Activated CD4-positive, alpha-beta T cell treated with anti-CD3 and anti-CD28 coated beads for 4 hours (primary cell): ENCODE measurements at places on chromosomes 6 and 20.

GRCh38 chr6:56435326-56435725, 187.9 kb upstream of the COL21A1 start:
- DNase-seq, result no peak

GRCh38 chr20:37303637-37304036, 14.2 kb downstream of the MANBAL start:
- no peak for DNase-seq

GRCh38 chr6:44920952-44921491, 407.1 kb upstream of the RUNX2 start:
- DNase-seq, result no peak

DNA sequence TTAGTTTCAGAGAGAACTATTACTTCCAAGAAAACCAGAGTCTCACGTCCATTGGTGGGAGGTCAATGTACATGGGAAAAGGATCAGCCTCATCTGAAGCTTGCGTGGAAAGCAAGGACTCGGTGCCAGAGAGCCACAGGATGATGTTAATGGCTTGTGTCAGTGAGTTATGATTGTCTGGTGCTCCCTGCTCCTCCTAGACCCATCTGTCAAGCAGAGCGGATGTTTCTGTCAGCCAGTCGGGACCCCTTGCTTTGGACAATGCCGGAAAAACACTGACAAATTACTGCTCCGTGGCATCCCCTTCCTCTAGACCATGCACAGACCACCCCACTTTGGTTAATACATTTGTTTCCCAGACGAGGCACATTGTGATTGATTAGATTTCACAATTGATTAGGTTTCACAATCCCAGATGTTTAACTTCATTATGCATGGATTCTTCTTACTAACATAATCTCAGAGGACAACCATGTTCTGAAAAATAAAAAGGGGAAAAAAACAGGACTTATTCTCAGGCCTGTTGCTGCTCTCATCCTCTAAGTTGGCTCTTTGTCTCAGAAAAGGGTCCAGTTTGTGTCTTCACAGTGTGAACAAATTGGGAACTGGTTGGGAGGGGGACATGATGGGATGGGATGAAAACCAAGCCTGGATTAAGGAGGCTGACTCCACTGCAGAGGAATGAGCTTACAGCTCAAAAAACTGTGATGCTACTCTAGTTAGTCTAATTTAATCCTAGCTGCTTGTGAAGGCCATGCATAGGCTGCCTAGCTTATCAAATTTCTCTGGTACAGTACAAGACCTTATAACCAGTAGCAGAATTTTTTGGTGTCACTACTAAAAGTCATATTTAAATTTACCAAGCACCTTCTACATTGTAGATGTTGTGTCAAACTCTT, 51.9 kb downstream of the UNC5CL start:
- no peak for DNase-seq

- no peak for DNase-seq
Measured at GRCh38 chr20:8635048-8635572, 433.8 kb upstream of the PLCB4 start.

DNA sequence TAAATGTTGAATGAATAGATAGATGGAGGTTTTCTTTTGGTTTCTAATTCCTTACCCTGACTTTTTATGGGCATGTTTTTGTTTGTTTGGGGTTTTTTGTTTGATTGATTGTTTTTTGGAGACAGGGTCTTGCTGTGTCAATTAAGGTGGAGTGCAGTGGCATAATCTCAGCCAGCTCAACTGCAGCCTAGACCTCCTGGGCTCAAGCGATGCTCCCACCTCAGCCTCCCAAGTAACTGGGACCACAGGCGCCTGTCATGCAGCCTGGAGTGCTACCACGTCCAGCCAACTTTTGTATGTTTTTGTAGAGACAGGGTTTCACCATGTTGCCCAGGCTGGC, 1.5 kb upstream of the NUDT3 start:
- no peak for DNase-seq

GRCh38 chr6:121800047-121800446, 364.6 kb downstream of the GJA1 start:
- no peak for DNase-seq

- DNase-seq, result no peak
Measured at GRCh38 chr20:63295422-63295821, 2.4 kb downstream of the COL20A1 start.

GRCh38 chr6:3363296-3364025, 93.4 kb downstream of the SLC22A23 start:
- DNase-seq, result no peak

- no peak for DNase-seq
Measured at GRCh38 chr20:39853636-39854035, 835.4 kb downstream of the MAFB start.

DNA sequence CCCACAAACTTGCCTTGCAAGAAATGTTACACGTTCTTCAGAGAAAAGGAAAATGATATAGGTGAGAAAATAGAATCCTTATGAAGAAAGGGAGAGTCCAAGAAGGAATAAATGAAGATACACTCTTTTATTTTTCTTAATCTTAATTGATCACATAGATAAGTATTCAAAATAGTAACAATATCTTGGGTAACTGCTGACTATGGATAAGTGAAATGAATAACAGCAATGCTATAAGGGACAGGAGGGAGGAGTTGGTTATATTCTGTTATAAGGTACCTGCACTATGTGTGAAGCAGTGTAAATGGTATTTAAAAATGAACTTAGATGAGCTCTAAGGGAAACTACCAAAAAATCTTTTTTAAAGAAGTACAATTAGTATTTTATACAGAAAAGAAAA, 38.3 kb downstream of the RANBP9 start:
- no peak for DNase-seq

- no peak for DNase-seq
Measured at GRCh38 chr6:150503041-150503440, 96.6 kb upstream of the PLEKHG1 start.

GRCh38 chr20:34282041-34282440, 21.1 kb downstream of the AHCY start:
- DNase-seq, result no peak

- DNase-seq, result no peak
Measured at GRCh38 chr6:11434565-11435326, 102.8 kb upstream of the TMEM170B start.
